Airway epithelial cell (primary cell): ENCODE measurements at places on chromosomes 12 and 14. TPM values are rescaled to one million over a fixed set of nuclear protein-coding genes. Genes with fewer than 3 reads are reported as not detected.

KRT3 gene
- not detected in 2 replicates for total RNA-seq

B3GNT4 gene
- total RNA-seq, result 2.7 and 3.4 TPM in 2 replicates

OAS2 gene
- total RNA-seq, result 0.33 and 0.42 TPM in 2 replicates

DAO gene
- total RNA-seq, result not detected in 2 replicates

GDF3 gene
- not detected in 2 replicates for total RNA-seq

CCND2 gene
- total RNA-seq, result 147 and 200 TPM in 2 replicates

FAIM2 gene
- not detected in 2 replicates for total RNA-seq

OR6C2 gene
- total RNA-seq, result not detected in 2 replicates

CLEC1A gene
- not detected in 2 replicates for total RNA-seq

LTBP2 gene
- total RNA-seq, result 21.2 and 28.1 TPM in 2 replicates
